Fibroblast of the aortic adventitia (primary cell): ENCODE measurements at places on chromosomes 2 and 18. TPM values are rescaled to one million over a fixed set of nuclear protein-coding genes. Genes with fewer than 3 reads are reported as not detected.

- DNase-seq = peak; percentile 87
Measured at GRCh38 chr2:201798252-201798913, 8.0 kb upstream of the CDK15 start.

- no peak for DNase-seq
Measured at GRCh38 chr2:206920310-206920709, 19.0 kb upstream of the CPO start.

CNGA3 gene
- 0.18 TPM in 1 of 2 replicates, not detected in the other for total RNA-seq

- no peak for DNase-seq
Measured at GRCh38 chr18:79241755-79242154, 154.0 kb upstream of the NFATC1 start.

DNA sequence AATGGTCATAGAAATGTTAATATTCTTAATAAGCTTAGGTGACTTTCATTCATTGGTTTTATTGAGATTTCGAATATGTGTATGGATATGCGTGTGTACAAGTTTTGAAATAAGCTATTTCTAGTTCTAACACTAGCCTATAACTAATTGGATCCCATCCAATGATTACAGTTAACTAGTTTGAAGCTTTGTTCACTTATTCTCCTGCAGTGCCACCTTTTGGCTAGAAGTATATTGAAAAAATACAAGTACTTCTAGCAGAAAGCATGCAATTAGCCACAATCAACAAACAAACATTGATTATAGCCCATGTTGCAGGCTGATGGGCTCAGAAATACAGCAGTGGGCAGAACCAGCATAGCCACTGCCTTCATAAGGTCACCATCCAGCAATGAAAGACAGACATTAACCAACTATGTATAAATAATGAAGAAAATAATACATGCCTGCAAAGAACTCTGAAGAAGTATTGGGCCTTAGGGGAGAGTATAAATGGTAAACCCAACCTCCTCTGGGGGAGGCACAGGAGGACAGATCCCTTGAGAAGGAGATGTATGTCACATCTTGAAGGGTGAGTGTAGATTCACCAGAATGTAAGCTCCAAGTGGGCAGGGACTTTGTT is 5.1 kb upstream of the PIEZO2 start:
- DNase-seq = peak; percentile 71

- DNase-seq = peak; percentile 81
Measured at GRCh38 chr2:160406591-160407392, 86.8 kb downstream of the RBMS1 start.

GAL3ST2 gene
- total RNA-seq = 0.25 TPM in 1 of 2 replicates, not detected in the other

PROM2 gene
- 0.18 and 0.33 TPM in 2 replicates for total RNA-seq

GRCh38 chr2:219919506-219919905 is 292.1 kb downstream of the SLC4A3 start:
- DNase-seq = no peak

GRCh38 chr2:150125708-150126107 is 361.8 kb downstream of the RND3 start:
- DNase-seq = peak; percentile 70

LDAH gene
- total RNA-seq = 7.4 and 21.8 TPM in 2 replicates

- DNase-seq = peak; percentile 97
Measured at GRCh38 chr18:22551536-22552151, 133.9 kb upstream of the CTAGE1 start.

TMEM17 gene
- 0.90 and 4.4 TPM in 2 replicates for total RNA-seq

DNA sequence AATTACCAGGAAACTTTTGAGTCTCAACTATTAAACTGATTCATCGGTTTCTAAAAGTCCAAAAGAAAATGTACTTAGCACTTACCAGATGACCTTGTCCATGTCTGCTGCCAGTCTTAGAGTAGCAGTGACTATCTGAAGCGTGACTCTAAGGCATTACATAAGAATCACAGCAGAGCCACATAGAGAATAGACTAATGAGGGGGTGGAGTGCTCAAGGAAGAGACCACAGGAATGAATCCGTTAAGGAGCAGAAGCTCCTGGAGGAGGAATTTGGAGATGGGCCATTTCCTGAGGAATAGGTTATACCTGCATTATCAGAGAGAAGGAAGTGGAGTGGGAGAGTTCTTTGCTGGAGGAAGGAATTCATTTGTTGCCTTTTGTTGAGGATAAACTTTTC is 116.0 kb downstream of the MAP3K20 start:
- peak; percentile 44 for DNase-seq

DES gene
- total RNA-seq = 3.3 and 4.7 TPM in 2 replicates

- peak; percentile 28 for DNase-seq
Measured at GRCh38 chr2:109715313-109715805, 78.7 kb upstream of the RGPD5 start.

GRCh38 chr2:61737841-61738240 is 116.0 kb downstream of the FAM161A start:
- no peak for DNase-seq

SLC11A1 gene
- 0.09 and 0.33 TPM in 2 replicates for total RNA-seq

GRCh38 chr2:134739879-134740301 is 21.1 kb upstream of the TMEM163 start:
- no peak for DNase-seq

DNA sequence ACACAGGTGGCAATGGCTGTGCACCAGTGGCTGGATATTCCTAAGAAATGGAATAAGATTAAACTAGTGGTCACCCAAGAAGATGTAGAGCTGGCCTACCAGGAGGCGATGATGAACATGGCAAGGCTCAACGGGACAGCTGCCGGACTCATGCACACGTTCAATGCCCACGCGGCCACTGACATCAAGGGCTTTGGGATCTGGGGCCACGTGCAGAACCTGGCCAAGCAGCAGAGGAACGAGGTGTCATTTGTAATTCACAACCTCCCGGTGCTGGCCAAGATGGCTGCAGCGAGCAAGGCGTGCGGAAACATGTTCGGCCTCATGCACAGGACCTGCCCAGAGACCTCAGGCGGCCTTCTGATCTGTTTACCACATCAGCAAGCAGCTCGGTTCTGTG is 190.8 kb downstream of the FTCDNL1 start:
- no peak for DNase-seq

MYCN gene
- total RNA-seq = not detected in 2 replicates

DNA sequence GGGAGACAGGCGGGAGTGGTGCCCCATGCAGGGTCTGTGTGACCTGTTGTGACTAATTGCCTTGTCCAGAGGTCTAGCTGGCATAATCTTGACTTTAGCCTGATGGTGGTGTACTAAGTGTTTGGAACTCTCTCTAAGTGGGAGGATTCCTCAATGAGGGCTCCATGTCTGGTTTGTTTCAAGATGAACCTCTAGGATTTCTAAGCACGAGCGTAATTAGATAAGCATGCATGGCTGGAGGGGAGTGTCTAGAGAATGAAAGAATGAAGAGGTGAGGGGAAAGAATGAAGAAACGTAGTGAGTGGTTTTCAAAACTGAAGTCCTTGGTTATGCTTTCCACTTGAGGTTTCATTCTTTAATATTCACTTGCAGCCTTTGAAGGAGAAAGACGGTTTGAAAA is 833.2 kb upstream of the GYPC start:
- no peak for DNase-seq

GRCh38 chr2:216849987-216850386 is 9.9 kb downstream of the TNP1 start:
- DNase-seq = peak; percentile 16
